Activated CD4-positive, alpha-beta T cell treated with anti-CD3 and anti-CD28 coated beads, Interleukin-2, Interleukin-4, amounts not matched to agents 100 ng/mL and 50 ng/mL, durations not matched to agents 16 hours and 8 hours (primary cell): ENCODE measurements at places on chromosomes 12 and 14.

GRCh38 chr12:19484738-19485137 lies 45.4 kb downstream of the AEBP2 start:
- DNase-seq: peak; percentile 11

GRCh38 chr12:109883461-109883860 lies 3.1 kb upstream of the GLTP start:
- DNase-seq: no peak

- DNase-seq: no peak
These were observed 416 bp downstream of the GALNT8 start for GRCh38 chr12:4720637-4720995.

GRCh38 chr12:53560912-53561589 lies 53.8 kb upstream of the NPFF start:
- DNase-seq: peak; percentile 5

GRCh38 chr12:47085815-47086252 lies 6.1 kb upstream of the AMIGO2 start:
- peak; percentile 77 for DNase-seq

- no peak for DNase-seq
These were observed 12.4 kb upstream of the ARF6 start for GRCh38 chr14:49880267-49881064.

DNA sequence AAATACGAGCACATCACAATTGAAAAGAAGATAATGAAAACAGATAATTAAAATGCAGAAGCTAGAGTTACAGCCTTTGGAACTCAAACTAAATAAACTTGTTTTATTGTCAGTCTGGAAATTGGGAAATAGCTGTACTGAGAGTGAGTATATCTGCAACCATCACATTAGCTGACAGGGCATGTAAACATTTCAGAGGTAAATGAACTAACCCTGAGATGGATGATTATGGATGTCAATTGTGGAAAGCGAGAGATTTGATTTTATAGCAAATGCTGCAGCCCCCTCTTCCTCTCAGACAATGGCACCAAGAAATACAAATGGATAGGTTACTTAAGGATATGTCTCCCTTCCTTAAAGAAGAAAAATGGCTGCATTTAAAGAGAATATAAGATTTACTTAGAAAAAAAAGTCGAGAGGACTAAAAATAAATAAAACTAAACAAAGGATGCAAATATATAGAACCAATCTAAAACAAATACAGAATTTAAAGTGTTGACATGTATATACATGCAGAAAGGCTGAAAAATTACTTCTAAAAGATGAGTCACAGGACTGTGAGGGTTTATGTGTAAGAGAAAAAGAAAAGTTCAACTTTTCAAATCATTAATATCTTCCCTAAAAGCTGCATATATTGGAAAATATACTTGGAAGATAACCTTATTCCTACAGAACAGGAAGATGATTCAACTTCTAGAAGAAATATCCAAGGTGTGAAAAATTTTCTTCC lies 120.3 kb upstream of the FLRT2 start:
- DNase-seq: no peak

- no peak for DNase-seq
These were observed 730 bp downstream of the PPP1R3E start for GRCh38 chr14:23301969-23302289.

GRCh38 chr12:75579552-75579951 lies 68.1 kb upstream of the KRR1 start:
- DNase-seq: no peak

- DNase-seq: no peak
These were observed 203.8 kb downstream of the CALM1 start for GRCh38 chr14:90600619-90601018.

- no peak for DNase-seq
These were observed 926 bp downstream of the HRK start for GRCh38 chr12:116880213-116880816.

DNA sequence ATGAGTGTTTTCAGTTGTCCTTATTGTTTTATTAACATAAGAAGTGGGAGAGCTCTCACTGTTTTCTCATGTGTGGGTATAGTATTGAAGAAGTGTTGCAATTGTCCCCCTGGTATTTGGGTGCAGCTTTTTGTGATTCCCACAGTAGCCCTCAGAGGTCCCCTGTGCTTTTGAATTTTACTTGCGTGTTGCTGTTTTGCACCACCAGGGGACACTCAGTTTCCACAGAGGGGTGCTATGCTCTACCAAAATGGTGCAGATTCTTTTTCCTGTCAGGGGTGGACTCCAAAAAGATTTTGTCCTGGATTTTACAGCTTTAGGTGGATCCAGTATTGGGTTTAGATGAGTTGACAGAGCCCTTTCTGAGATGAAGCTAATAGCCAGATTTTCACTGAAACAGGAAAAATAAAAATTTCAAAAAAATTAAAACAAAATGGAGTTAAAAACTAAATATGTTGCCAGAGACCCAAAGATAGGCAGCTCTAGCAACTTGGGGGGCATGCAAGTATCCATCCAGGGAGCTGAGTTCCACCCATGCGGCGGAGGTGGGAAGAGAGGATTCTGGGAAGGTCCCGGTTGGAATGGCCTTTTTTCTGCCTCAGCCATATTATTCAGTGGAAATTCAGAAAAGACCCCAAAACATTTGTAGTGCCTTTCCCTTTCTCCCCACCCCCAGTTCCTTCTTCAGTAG lies 50.2 kb downstream of the TTLL5 start:
- peak; percentile 24 for DNase-seq

- DNase-seq: no peak
These were observed 122.5 kb downstream of the PHLDA1 start for GRCh38 chr12:75908961-75909605.

DNA sequence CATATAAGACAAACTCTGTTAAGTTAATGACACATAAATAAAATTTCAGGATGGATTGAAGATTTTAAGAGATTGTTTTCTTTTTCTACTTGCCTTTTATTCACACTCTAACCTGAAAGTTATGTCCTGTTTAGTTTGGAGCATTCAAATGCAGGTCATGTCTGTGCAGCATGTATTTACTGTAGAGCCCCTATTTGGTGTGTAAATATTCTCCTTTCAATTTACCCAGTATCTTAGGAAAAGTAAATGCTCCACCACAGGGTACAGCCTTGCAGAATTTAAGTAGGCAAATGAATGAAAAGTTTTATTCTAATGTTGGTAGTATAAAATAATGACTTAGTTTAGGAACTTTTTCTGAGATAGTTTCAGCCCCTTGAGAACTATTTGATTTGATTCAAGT lies 6.2 kb upstream of the DCN start:
- no peak for DNase-seq

GRCh38 chr12:121376754-121377697 lies 22.9 kb upstream of the RNF34 start:
- DNase-seq: no peak

DNA sequence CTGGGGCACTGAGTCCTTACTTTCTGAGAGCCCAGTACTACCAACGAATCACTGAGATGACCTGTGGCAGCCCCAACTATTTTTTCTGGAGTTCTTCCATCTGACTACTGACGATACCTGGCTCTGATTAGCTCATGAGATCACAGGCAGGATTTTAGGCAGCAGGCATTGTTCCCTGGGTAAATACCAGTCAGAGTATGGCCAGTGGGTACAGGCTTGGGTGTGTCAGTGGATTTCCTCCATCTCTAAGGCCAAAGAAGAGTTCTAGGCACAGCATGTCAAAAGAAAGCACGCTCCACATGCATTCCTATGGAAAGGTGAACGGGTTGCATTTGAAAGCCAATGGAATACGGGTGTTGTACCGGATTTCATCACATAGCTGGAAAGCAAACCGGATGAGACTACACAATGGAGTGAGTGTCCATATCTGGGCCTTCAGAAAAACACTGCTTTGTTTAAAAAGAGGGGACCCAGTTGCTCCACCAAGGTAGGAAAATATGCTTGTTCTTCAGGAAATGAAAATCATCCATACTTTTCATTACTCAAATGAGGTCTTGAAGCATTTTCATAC lies 55.0 kb downstream of the PAX9 start:
- DNase-seq: no peak

GRCh38 chr14:59360923-59361794 lies 104.0 kb downstream of the GPR135 start:
- no peak for DNase-seq

- no peak for DNase-seq
These were observed 71.4 kb downstream of the RBM19 start for GRCh38 chr12:113894697-113895096.

DNA sequence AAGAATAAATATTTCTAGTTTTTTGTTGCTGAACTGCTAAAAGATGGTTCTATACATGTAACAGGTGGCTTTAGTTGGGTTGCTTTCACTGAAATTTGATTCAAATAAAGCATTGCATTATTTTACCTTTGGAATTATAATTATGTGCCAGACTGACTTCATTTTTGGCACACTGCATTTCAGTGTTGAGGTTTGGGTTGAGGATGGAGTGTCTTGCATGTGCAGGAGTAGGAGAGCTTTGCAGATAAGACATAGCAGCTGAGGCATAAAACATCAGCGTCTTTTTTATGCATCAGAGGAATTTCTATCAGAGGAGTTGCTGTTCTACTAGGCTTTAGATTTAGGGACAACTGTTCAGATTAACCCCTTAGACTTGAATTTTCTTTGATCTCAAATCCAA lies 17.2 kb downstream of the SAMD4A start:
- DNase-seq: no peak

GRCh38 chr14:30085943-30086342 lies 158.3 kb upstream of the PRKD1 start:
- DNase-seq: no peak

- no peak for DNase-seq
These were observed 10.9 kb downstream of the CAND1 start for GRCh38 chr12:67280088-67280487.

DNA sequence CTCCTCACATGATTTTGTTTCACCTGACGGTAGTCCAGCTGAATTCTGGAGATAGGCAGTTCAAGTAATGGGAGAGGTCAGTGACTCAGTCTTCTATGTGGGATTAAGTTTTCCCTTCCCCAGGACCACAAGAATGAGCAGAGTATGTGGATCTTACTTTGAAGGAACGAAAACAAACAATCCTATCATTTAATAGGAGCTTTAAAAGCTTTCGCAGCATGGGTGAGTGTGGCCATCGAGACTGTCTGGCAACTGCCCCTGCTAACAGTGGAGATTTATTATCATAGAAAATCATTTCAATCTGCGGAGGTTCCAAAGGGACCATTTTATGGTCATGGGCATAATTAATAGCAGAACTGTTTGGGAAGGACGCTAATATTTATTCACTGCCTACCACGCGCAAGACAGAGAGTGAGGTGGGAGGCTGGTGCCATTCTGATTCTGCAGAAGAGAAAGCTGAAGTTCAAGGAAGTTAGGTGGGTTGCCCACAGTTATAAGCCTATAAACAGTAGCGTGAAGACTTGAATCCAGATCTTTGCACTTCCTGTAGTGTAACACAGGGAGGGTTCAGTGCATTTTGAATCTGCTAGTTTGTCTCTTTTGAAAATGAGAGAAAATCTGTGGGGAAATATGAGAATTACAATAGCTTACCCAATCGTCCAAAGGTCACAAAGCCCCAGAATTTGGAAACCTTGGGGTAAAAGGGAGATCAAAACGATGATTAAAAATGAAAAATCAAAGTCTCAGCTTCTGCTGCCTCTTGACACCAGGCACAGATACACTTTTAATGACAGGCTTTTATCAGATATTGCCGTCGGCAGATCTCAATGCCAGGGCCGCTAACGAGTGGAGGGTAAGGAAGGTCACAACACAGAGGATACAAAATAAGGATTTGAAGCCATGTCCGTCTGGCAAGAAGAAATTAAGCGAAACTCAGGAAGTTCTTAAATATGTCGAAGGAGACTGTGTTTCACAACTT lies 209.6 kb downstream of the CRADD start:
- no peak for DNase-seq

- DNase-seq: no peak
These were observed 199.3 kb downstream of the ADGRD1 start for GRCh38 chr12:131153016-131153415.

DNA sequence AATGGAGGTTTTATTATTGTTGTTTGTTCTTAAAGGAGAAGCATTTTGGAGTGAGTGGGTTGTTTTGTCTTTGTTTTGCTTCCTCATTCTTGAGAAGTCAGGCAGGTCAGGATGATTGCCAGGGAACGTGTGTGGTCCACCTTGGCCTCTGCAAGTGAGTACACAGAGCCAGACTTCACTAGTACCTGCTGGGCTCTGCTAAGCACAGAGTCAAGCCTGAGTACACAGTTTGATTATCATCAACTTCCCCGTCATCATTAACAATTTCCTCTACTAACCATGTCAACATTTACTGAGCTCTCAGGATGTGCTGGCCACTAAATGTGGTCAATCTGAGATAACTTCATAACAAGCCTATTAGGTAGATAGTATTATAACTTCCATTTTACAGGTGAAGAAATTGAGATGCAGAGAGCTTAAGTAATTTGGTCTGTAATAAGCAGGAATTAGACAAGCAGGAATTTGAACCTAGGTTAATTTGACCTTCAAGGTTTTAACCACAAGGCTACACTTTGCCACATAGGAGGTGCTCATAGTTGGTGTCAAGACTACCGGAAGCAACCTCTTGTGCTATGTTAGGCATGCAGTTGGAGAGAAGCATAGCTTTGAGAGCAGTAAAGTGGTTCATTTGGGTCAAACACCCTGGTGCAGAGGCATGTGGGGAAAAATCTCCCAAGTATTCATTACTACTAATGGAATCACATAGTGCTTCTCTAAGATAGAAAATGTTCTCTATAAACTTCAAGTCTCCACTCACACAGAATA lies 178.3 kb downstream of the NUAK1 start:
- no peak for DNase-seq

DNA sequence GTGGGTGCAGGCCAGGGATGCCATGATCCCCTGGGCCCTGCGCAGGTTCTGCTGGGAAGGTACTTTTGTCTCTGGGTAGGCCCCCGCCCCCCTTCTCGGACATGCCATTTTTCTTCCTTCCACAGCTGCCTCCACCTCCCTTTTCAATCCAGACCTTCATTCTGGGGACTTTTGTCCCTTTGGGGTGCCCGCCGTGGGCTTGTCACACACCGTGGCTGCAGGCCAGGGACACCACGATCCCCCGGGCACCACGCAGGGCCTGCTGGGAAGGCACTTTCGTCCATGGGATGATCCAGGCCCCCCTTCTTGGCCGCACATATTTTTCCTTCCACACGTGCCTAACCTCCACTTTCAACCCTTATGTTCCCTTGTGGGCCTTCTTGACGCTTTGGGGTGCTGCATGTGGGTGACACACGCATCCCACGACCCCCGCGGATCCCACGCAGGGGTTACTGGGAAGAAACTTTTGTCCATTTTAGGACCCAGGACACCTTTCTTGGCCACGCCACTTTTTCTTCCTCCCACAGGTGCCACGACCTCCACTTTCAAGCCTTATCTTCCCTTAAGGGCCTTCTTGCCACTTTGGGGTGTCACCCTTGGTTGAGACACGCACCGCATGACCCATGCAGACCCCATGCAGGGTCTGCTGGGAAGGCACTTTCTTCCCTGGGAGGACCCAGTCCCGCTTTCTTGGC lies 272.5 kb downstream of the ALG10 start:
- DNase-seq: no peak
